Prostate gland (tissue), 2 donors: ENCODE measurements at places on chromosomes 1 and 21. TPM values are rescaled to one million over a fixed set of nuclear protein-coding genes. Genes with fewer than 3 reads are reported as not detected.

Gene TAF1A
- total RNA-seq = 8.5 TPM

Gene PGBD2
- 12.6 TPM for total RNA-seq

Gene GPR157
- total RNA-seq = 10.7 TPM

Gene NUP210L
- 0.05 TPM for total RNA-seq

Gene CDC42BPA
- total RNA-seq = 31.3 TPM

Gene MCOLN2
- total RNA-seq = 6.8 TPM

Gene RXRG
- total RNA-seq = 0.14 TPM

Gene LRRC71
- 3.7 TPM for total RNA-seq

Gene BSND
- 0.11 TPM for total RNA-seq

Gene TRABD2B
- 2.1 TPM for total RNA-seq

Gene RAB3B
- total RNA-seq = 8.5 TPM

Gene TOMM40L
- total RNA-seq = 7.5 TPM

Gene OR2T2
- total RNA-seq = not detected

Gene IGSF21
- 4.6 TPM for total RNA-seq

Gene NPHS2
- not detected for total RNA-seq

Gene OLIG2
- total RNA-seq = not detected

Gene FAM167B
- total RNA-seq = 2.3 TPM

Gene PTPN7
- total RNA-seq = 61.8 TPM

Gene CD1E
- 1.2 TPM for total RNA-seq

Gene OR14C36
- total RNA-seq = 0.68 TPM

Gene DRAXIN
- 0.05 TPM for total RNA-seq

Gene THEM5
- total RNA-seq = not detected

Gene RGS7
- total RNA-seq = 1.3 TPM

Gene DYNLT4
- 4.0 TPM for total RNA-seq

Gene OR2M3
- not detected for total RNA-seq

Gene OR10J5
- total RNA-seq = not detected

Gene FBLIM1
- total RNA-seq = 111 TPM
